ENCODE measurements at places on chromosomes 4 and X.
A peak's percentile ranks its signal among the peaks of the same experiment; 100 is the strongest.

DNA sequence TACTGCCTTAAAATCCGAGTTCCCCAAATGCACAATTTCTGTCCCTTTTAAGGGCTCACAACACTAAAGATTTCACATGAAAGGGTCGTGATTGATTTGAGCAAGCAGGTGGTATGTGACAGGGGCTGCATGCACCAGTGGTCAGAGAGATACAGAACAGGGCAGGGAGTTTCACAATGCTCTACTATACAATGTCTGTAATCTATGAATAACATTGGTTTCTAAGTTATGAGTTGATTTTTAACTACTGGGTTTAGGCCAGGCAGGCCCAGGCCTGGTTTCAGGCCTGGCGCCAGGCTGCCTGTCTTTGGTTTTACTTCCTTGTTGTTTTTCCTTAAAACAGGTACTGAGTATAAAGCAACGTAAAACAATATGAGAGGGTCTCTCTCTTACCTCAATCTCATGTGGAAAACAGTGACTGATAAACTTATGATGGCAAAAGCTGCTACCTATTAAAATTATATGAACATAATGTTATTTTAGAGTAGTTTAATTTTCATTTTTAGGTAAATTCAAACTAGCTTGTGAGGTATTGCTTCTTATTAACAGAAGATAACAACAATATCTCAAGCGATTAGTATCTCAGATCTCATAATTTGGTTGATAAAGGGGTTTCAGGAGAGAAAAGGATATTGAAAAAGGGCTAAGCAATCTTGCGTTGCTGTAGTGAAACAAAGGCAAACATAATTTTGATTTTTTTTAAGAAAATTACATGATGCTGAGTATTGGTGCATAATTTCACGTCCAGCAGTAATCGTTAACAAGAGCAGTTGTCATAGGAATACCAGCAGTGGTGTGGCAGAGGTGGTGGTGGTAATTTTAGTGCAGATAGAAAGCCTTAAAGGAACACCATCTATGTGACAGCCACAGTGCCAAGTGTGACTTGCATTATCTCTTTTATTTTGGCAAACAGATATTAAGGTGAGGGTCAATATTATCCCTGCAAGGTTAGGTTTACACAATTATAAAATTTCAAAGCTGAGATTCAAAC lies 944.4 kb upstream of the GRID2 start:
- DNase-seq, result no peak

DNA sequence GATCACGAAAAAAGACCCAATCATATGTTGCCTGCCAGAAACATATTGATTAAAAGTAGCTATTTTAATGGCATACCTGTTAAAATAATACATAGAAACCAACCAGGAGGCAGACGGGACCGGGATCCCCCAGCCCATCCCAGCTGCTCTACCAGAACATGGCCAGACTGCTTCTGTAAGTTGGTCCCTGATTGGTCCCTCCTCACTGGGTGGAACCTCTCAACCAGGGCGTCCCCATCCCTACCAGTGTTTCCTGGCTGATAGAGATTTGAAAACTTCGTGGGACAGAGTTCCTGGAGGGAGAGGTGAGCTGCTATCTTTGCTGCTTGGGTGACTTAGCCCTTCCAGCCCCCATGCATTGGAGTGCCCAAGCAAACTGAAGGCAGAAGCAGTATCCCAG lies 256.2 kb downstream of the TRAM1L1 start:
- DNase-seq, result no peak

GRCh38 chr4:87650938-87651337 lies 858 bp downstream of the DMP1 start:
- no peak for DNase-seq

DNA sequence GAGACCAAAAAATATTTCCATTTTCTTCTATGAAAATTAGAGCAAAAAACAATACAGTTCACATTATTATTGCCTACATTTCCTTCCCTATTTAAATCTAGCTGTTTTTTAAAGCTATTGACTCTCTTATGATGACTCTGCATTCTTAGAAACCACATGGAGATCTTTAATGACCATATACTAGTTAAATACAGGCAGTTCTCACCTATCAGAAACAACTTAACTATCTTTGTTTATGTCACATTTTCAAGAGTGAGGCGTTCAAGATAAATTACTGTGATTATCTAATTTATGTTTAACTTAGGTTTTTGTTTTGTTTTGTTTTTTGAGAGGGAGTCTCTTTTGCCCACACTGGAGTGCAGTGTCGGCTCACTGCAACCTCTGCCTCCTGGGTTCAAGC lies 3.0 kb downstream of the CISD2 start:
- DNase-seq, result no peak

DNA sequence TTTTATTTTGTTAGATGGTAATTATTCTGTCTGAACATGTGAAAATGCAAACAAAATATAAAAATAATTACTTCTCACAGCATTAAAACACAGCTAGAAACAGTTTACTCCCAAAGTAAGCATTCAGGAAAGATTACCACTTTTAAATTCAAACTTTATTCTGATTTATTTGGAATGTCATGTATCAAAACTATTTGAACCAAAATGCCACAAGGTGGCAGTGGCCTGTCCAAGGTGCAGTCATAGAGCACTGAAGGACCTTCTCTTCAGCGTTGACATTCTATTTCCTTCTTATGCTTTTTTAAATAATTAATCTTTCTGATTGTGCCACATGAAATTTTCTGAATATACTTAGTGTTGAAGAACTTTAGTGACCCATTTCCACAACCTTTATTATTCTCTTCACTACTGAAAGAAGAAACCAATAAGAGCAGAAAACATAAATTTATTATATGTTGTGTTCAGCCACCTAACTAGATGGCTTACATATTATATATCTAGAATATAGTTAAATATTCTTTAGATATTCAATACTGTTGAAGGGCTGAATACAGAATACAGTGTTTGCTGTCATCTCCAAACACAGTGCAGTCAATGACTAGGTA lies 283.6 kb downstream of the CFAP299 start:
- DNase-seq, result no peak

DNA sequence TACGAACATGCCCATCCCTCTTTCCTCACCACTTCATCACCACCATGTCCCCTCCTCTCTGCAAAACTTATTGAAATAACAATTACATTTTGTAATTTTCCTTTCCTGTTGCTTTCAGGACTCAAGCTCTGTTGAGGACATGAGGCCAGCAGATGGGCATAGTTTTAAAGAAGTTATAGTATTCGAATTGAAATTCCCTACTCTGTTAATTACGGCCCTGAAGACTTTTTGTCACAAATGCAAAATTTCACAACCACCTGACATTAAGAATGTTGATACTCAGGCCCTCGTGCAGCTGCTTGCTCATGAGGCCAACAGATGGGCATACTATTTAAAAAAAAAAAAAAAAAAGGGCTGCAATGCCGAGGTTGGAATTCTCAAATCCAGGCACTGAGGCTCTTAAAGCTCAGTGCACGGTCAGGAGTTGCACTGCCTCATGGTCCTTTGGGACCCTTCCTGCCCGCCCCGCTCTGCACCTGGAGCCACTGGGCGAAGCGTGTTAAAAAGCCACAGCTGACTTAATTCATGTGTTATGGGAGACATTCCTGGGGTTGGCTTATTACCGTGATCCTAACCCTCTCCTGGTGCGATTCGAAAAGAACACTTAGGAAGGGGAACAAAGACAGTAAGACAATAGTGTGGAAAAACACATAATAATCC lies 34.2 kb upstream of the FAT1 start:
- DNase-seq, result no peak

- DNase-seq, result no peak
Measured at GRCh38 chr4:177380730-177381287, 61.4 kb downstream of the AGA start.

DNA sequence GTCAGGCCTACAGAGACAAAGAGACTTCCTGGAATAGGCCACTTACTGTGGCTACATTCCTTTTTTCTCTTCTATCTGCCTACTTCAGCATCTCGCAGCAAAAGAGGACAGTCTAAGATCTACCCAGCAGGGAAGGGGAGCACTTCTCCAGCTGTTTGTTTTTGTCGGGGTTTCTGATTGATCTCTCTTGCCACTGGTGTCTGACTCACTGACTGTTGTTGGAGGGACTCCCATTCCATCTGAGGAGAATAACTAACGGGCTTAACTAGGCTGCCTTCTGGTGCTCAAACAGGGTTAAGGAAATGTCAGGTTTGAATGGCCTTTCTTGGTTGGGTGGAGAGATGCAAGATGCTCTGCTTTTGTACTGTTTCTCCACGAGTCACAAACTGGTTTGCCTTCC lies 100.2 kb upstream of the TMEM164 start:
- no peak for DNase-seq

- no peak for DNase-seq
Measured at GRCh38 chrX:36978886-36979285, 29.3 kb upstream of the FAM47C start.

- DNase-seq, result peak; percentile 60
Measured at GRCh38 chrX:132488819-132489577, at the start of gene MBNL3. Gene MBNL3, minus strand, starts transcription at chrX:132489038. Its CDS starts 49,427 bp downstream, at chrX:132439611.

DNA sequence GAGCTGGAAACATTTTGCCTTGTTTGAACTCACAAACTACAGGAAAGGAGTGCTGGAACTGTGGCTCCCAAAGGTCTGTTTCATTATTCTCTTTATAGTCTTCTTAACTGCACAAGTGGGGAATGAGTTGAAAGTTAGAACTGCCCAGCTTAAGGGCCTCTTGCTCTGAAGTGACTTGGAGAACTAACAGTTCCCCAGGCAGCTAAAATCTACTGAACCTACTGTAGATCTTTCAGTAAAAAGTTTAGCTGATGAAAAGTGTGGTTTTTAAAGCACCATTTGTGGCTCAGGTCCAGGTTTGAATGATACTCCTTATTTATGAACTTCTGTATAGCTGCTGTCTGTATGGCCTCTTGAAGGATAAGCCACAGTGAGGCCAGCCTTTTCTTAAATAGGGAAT lies 353.8 kb downstream of the MAPK10 start:
- DNase-seq, result no peak

GRCh38 chr4:143699331-143700045 lies 987 bp downstream of the FREM3 start:
- no peak for DNase-seq

DNA sequence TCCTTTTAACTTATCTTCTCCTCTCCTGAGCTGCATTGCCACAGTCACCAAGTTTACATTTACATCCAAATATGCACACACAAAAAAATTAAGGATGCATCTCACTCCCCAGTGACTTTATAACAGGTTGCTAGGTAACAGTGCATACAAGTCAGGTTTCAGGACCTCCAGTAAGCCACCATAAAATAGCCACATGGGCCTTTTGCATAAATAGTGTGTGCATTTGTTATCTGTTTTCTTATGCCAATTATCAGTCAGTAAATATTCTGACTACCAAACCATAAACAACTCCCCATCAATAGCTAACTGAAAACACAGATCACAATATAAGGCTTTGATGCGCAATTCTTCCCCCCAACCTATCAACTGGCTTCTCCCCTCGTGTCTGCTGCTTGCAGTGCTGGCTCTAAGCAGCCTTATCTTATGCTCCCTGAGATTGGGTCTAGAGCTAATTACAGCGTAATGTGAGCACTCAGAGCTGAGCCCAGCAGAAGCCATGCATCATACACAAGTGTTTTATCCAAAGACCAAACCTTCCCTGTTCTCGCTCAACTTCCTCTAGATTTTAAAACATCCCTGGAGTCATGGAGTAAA lies 55.4 kb downstream of the ZNF827 start:
- DNase-seq, result no peak

DNA sequence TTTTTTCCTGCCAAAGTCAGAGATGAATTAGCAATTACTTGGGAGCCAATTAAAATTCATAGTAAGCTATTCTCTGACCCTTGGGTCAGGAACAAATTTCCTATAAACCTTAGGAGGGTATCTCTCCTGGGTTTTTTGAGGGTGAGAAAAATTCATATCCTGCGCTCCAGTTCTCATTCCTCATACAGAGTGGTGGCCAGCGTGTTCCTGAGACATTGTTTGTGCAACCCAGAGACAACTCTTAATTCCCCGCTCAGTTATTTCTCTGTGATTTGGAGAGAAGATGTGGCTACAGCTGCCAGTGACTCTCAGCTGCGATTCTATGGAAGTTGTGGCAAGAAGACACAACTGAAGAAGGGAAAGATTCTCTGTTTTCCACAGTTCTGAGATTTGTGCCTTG lies 37.9 kb upstream of the CBR4 start:
- DNase-seq, result peak; percentile 75

GRCh38 chrX:110454336-110454735 lies 95.7 kb downstream of the RTL9 start:
- DNase-seq, result no peak

GRCh38 chr4:122703868-122704267 lies 28.6 kb upstream of the BBS12 start:
- DNase-seq, result no peak

- DNase-seq, result no peak
Measured at GRCh38 chr4:144975718-144976117, 122.3 kb downstream of the ANAPC10 start.

GRCh38 chr4:7816771-7817170 lies 122.9 kb downstream of the AFAP1 start:
- no peak for DNase-seq

GRCh38 chrX:103607364-103608305 lies at the start of gene TCEAL3:
Gene TCEAL3, plus strand, starts transcription at chrX:103607963. Its CDS starts 1,102 bp downstream, at chrX:103609065.
- peak; percentile 35 for DNase-seq
